ENCODE measurements at places on chromosomes 1 and 21.

DNA sequence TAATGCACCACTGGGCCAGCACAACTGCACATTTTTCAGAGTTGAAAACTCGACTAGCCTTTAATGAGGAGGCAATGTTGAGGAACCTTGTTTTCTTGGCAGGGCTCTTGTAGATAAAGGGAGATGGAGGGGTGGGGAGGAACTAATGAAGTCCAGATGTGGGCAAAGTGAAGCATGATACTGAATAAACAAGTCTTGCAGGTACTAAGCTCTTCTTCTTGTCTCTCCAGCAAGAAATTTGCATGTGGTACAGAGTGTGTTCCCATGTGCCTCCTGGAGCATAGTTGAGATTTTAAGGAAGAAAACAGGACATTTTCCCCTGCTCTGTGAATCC lies 47.0 kb downstream of the PLPP3 start:
- DNase-seq: no peak

DNA sequence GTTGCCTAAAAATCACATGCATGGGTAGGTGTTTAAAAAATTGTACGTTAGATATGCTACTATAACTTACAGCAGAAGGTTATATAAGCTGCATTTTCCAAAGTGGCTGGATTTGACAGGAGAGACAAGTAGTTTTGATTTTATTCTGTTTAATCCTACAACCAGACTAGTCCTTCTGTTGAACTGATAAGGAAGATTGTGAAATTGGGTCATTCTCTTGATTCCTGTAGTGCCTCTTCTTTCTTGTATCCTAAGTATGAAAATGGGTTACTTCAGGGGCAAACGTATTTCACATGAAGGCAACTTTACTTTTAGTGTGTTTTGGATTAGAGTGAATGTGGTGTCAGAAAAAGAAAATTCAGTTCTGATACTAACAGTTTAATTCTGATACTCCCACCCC lies 19.0 kb downstream of the CDC42 start:
- no peak for DNase-seq

DNA sequence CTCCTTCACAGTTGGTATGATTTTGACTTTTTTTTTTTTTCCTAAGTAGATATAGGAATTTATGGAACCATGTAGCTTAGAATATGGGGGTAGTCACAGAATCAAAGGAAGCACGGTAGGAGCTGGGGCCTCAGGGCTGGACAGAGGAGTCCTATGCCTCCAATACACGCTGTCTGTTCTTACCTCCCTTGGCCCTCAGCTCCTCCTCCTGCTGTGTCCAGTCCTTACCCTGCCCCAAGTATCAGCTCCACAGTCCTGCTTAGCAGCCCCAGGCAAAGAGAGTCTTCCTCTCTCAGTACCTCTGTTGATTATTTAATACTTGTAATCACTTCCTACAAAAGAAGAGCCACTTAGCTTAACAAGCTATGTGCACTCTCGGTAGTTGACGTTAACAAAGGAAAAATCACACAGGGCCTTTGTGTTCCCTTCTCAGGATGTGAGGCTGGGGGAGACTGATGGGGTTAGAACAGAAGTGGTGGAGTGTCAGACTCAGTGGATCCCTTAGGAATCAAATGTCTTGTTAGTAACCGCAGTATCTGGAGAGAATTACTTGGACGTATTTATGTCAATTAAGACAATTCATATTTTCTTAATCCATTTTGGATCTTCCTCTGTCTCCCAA lies 292.3 kb downstream of the HHAT start:
- no peak for DNase-seq

DNA sequence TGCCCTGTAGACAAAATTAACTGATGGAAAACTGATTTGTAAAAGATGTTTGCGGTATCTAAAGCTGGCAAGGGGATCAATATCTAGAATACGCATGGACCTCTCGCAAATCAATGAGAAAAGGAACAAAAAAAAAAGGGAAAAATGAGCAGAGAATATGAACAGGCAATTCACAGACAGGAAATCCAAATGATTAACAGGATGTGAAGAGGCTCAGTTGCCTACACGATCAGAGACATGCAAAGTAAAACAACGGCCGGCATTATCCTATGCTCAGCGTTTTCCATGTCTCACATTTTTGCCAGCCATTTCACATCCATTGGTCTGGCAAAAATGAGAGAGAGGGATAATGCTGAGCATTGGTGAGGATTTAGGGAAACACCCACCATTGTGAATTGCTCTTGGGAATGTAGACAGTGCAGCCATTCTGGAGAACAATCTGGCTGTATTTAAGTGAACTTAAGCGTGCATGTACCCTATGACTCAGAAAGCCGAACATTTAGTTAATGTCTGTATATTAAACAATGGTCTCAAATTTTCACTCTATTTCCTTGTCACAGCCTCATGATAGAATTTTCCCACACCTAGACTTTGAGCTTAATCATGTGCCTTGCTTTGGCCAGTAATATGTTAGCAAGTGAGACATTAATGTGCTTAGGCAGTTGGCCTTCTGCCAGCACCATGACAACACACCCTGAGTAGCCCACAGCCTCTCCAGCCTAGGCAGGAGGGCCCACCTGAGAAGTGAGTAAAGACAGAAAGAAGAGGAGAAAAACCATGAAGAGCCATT lies 61.0 kb upstream of the NBPF3 start:
- DNase-seq: no peak

GRCh38 chr1:233972951-233973635 lies 68.6 kb downstream of the SLC35F3 start:
- DNase-seq: no peak

- no peak for DNase-seq
These were observed 5.7 kb upstream of the ABCA4 start for GRCh38 chr1:94126651-94127050.

GRCh38 chr1:153796786-153797659 lies 21.8 kb downstream of the SLC27A3 start:
- peak; percentile 81 for DNase-seq

All from stimulated activated CD4-positive, alpha-beta T cell treated with anti-CD3 and anti-CD28 coated beads, Interleukin-15, amount 100 ng/mL, for 48 hours (primary cell).